ENCODE measurements at places on chromosomes 11 and 22.

- DNase-seq: no peak
Measured at GRCh38 chr22:38709306-38709705, 3.6 kb downstream of the GTPBP1 start.

GRCh38 chr22:45977003-45977411 lies at the start of gene WNT7B:
WNT7B (minus strand) TSS chr22:45977162; CDS start chr22:45976754, 408 bp downstream.
- no peak for DNase-seq

GRCh38 chr11:60854847-60855725 lies 664 bp downstream of the PTGDR2 start:
- DNase-seq: no peak

- DNase-seq: no peak
Measured at GRCh38 chr11:20357150-20357549, 6.4 kb upstream of the HTATIP2 start.

GRCh38 chr11:117316197-117316961 lies at the start of gene BACE1:
BACE1 (minus strand) TSS chr11:117316256; CDS start chr11:117315795, 461 bp downstream.
- no peak for DNase-seq

DNA sequence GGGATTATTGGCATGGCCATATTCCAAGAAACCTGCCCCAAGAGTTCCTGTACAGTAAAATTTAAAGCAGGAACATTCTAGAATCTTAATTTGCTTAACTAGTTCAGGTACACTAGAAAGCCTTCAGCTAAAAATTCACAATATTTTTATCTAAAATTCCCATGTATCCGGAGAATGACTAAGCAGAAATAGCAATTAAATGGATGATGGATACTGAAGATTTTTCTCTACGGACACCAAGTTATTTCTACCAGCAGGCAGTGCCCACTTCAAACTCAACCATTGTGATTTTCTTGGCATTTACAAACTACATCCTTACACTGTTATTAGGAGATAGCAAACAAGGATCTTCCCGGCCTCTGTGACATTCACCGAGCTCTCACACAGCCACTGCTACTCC lies 2.9 kb downstream of the PATE3 start:
- DNase-seq: no peak

DNA sequence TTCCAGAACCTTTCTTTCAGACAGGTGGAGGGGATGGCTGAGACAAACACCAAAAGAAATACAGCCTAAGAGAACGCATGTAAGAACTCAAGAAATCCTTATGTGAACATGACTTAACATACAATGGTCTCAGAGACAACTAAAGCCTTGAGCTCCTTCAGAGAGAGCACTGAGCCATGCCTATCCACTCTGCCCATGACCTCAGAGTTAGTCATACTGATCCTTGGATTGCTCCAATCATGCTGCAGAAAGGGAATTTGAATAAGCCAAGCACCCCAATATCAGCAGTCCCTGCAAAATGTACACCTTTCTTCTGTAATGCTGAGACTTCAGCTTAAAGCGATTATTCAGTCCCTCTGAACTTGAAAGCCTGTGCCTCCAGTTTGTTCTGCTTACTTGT lies 43.2 kb upstream of the CHKA start:
- no peak for DNase-seq

- no peak for DNase-seq
Measured at GRCh38 chr11:101127197-101127698, 2.4 kb downstream of the PGR start.

DNA sequence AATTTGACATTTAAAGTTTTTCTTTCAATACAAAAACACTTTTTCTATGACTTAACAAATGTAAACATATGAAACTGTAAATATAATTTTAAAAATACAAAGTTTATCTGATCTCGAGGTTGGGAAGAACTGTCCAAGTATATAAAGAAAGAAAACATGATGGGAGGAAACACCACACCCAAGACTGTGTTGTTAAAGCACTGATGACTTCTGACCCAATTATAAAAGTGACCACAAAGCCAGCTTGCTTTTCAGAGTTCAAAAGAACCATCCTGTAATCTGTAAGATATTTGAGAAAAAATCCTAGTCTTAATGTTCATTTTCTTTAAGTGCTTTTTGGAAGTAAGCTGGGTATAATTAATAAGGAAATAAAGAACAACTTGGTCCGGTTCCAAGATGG lies 15.6 kb downstream of the CEP57 start:
- no peak for DNase-seq

- DNase-seq: no peak
Measured at GRCh38 chr11:69700278-69701140, 3.3 kb downstream of the FGF19 start.

DNA sequence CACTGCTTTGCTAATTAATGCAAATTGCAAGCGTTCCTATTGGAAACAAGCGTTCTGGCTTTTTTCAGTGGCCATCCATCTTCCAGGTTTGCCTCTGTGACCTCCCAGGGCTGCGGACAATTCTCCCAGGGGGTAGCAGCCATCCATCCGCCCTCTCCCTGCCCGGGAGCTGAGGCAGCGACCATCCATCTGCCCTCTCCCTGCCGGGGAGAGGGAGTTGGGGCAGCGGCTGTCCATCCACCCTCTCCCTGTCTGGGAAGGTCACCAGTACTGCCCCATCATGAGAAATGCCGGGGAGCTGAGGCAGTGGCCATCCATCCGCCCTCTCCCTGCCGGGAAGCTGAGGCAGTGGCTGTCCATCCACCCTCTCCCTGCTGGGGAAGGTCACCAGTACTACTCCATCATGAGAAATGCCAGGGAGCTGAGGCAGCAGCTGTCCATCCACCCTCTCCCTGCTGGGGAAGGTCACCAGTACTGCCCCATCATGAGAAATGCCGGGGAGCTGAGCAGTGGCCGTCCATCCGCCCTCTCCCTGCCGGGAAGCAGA lies 394.7 kb downstream of the BRD1 start:
- no peak for DNase-seq

DNA sequence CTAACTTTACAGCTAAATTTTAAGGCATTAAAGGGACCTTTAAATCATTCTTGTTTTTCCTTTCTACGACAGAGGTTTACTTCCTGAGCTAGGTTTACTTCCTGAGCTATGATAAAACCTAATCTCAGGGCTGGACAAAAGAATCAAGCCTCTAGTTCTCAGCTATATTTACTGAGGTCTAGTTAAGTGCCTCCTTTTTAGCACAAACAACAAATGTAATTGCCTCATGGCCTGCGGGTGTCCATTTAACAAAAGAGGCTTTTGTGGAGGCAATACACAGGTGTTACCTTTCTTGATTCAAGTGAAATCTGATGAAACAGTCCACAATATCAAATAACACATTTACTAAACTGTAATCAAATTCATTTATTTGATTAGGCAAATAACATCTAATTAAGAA lies 67.3 kb downstream of the IMMP1L start:
- DNase-seq: no peak

Data from stimulated activated effector memory CD8-positive, alpha-beta T cell treated with anti-CD3 and anti-CD28 coated beads, Interleukin-12 subunit alpha, Interleukin-12 subunit beta, amount 100 ng/mL, for 72 hours (primary cell).